ENCODE measurements at places on chromosomes 12 and 14.

GRCh38 chr14:103688441-103688840 lies 26.8 kb downstream of the XRCC3 start:
- DNase-seq: no peak

DNA sequence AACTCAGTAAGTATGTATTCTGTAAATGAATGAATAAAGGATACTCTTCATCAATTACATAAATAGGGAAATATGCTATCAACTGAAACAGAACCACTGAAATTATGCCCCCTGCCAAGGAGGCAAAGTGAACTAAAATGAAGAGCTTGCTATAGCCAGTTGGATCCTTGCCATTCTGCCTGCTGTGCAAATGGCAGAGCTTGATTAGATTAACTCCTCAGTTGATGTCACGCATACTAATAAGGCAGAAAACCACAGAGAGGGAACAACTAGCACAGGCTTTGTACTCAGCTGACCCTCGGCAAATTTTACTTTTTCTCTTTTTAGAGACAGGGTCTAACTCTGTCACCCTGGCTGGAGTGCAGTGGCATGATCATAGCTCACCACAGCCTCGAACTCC lies 36.7 kb upstream of the FERMT2 start:
- DNase-seq: no peak

- no peak for DNase-seq
These were observed 155.9 kb downstream of the SLC41A2 start for GRCh38 chr12:104802208-104802607.

DNA sequence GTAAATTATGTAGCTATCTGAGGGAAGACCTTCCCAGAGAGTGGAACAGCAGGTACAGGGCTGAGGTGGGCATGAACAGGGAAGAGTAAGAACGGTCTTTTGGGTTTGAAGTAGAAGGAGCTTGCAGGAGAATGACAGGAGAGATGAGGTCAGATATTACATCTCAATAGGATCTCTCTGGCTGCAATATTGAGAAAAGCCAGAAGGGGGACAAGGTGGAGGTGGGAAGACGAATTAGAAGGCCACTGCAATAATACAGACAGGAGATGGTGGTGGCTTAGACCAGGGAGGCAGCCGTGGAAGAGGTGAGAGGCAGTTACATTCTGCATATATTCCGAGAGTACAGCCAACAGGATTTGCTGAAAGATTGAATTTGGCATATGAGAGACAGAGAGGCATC lies 310.2 kb downstream of the APAF1 start:
- no peak for DNase-seq

DNA sequence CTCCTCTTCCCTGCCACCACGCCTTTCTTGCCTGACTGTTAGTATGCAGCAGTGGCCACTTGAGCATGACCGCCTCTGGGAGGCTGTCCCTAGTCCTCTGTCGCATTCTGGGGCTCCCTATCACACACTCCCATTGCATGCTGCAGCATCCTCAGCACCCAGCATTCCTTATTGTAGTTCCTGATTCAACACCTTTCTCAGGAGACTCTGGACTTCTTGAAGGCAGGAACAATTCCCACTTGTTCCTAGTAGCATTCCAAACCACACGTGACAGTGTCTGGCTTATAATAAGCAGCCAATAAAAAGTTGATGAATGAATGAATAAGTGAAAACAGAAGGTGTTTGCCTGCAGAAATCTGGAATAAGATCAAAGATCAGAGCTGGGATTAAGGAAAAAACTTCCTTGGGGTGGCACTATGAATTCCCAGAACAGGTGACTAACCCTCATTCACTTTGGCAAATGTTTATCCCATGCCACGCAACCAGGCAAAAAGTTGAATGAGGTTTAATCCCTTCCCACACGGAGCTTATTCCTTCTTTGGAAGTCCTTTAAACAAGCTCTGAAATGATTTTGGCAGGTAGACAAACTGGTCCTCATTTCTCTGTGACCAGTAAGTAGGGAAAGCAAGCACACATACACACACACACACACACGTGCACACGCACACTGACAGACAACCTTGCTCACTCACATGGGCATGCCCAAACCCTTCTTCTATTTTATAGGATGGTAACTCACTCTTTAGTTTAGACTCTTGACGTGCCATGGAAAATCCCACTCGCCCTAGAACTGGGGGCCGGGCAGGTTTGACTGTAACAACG lies 26.5 kb downstream of the NTF3 start:
- no peak for DNase-seq

DNA sequence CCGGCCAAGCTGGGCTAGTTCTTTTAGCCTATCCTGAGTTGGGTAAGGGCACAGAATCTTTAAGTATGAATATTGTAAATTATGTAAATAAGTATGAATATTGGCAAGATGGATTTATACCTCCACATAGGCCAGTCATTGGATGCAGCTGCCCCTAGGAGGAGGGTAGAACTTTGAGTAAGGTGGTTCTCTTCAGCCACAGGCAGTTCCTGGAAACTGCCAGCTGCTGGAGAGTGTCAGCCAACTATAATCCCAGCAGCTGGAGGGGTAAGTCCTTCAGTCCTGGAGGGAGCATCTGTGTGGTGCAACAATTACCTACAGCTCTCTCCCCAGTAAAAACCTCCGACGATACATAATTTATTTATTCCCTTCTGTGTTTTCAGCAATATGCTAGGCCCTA lies 65.8 kb upstream of the TMPO start:
- no peak for DNase-seq

- DNase-seq: no peak
These were observed 48.2 kb upstream of the BTG1 start for GRCh38 chr12:92193846-92194245.

GRCh38 chr12:119931402-119931801 lies 54.3 kb upstream of the CIT start:
- no peak for DNase-seq

GRCh38 chr14:67516676-67517075 lies 16.4 kb upstream of the PLEKHH1 start:
- DNase-seq: no peak

DNA sequence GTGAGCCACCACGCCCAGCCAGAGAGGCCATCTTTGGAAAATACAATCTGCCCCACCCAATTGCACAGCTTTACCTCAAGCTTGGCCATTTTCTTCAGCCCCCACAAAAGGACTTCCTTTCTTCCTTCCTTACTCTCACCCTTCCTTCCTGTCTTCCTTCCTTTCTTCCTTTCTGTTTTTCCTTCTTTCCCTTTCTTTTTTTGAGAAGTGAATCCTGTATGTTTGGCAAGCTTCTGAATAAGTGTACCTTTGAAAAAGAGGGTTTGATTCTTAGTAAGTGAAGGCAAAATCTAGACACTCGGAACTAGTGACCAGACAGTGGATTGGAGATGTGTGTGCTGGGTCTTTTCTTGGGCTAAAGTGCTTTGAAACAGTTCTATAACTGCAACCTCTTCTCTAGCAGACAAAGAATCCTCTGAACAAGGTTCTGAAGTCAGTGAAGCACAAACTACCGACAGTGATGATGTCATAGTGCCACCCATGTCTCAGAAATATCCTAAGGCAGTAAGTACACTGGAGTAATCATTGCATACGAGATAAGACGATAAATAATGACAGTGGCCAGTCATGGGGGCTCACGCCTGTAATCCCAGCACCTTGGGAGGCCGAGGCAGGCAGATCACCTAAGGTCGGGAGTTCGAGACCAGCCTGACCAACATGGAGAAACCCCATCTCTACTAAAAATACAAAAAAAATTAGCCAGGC lies 49.5 kb downstream of the SUPT16H start:
- DNase-seq: no peak

- DNase-seq: no peak
These were observed 74.0 kb downstream of the SNAPC1 start for GRCh38 chr14:61836184-61836583.

- DNase-seq: no peak
These were observed 131.4 kb downstream of the BBS10 start for GRCh38 chr12:76216585-76217472.

DNA sequence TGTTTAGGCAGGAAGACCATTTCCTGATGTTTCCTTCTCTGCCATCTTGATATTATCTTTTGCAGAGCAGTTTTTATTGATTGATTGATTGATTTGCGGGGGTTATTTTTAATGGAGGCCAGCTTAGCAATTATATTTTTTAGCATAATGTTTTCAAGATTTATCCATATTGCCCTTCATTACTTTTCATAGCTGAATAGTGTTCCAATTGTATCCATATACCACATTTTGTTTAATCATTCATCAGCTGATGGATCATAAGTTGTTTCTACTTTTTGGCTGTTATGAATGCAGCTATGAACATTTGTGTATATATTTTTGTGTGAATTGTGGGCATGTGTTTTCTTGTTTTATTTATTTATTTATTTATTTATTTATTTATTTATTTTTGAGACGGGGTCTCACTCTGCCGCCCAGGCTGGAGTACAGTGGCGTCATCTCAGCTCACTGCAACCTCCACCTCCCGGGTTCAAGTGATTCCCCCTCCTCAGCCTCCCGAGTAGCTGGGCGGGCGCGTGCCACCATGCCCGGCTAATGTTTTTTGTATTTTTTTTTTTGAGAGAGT lies 20.9 kb upstream of the RCOR1 start:
- no peak for DNase-seq

DNA sequence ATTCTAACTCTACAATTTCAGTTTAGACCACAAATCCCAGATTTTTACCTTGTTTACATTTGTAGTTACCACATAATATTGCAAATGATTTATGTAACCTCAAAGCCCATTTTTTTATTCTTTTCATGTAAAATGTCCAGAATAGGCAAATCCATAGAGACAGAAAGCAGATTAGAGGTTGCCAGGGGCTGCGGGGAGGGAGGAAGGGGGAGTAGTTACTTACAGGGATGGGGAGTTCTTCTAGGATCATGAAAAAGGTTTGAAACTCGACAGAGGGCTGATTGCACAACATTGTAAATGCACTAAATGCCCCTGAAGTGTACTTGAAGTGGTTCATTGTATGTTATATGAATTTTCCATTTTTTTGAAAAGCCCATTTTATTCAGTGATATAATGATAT lies 66.5 kb downstream of the PPP2R5C start:
- DNase-seq: no peak

- no peak for DNase-seq
These were observed 110.1 kb downstream of the DNAI7 start for GRCh38 chr12:25084816-25085215.

DNA sequence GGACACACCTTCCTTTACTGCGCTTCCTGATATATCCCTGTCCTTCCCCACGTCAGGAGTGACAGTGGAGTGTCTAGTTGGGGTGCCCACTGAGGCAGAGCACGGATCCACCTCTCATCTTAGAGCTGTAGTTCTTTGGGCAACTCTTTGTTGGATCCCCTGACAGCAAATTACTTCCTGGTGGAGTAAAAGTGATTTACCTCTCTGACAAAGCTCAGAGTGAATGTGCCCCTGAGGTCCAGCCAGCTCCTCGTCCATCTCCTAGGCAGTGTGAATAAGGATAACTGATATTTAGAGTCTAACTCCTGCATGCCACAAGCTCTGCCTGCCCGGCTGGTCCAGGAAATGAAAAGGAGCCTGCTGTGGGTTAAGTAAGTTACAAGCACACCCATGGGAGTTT lies 16.0 kb downstream of the AHSA1 start:
- DNase-seq: no peak

DNA sequence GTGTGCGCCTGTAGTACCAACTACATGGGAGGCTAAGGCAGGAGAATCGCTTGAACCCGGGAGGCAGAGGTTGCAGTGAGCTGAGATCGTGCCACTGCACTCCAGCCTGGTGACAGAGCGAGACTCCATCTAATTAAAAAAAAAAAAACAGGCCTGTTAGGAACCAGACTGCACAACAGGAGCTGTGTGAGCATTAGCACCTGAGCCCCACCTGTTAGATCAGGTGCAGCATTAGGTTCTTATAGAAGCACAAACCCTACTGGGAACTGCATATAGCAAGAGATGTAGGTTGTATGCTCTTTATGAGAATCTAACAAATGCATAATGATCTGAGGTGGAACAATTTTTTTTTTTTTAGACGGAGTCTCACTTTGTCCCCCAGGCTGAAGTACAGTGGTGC lies 8.6 kb downstream of the ATXN2 start:
- no peak for DNase-seq

GRCh38 chr14:68047906-68048305 lies 228.3 kb downstream of the RAD51B start:
- DNase-seq: no peak

DNA sequence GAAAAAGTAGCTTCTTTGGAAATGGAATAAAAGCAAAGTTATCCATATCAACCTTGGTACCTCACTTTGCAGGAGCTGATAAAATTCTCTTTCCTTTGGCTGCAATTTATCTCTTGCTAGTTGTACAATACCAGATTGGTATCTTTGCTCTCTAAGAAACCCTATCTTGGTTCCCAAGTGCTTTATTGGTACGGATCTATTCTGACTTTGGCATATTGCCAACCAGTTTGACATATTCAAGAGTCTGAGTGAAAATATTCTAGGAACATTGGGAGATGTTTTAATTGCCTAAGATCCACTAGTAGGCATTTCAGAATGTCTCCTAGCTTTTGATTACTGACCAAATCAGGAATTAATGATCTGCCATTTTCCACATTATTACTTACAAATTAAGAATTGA lies 167.2 kb upstream of the ATP2B1 start:
- DNase-seq: no peak

GRCh38 chr12:24595652-24596235 lies 353.2 kb downstream of the BCAT1 start:
- DNase-seq: no peak

- DNase-seq: no peak
These were observed 8.5 kb downstream of the ZFYVE21 start for GRCh38 chr14:103724116-103724515.

GRCh38 chr14:89382901-89383845 lies 33.9 kb downstream of the FOXN3 start:
- no peak for DNase-seq

DNA sequence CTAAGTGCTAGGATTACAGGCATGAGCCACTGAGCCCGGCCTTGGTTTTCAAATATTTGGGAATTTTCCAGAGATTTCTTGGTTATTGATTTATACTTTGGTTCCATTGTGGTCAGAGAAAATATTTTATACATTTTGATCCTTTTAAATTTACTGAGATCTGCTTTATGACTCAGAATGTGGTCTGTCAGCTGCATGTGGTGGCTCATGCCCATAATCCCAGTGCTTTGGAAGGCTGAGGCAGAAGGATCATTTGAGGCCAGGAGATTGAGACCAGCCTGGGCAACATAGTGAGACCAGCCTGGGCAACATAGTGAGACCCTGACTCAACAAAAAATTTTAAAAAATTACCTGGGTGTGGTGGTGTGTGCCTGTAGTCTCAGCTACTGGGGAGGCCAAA lies 49.8 kb downstream of the ADCK1 start:
- no peak for DNase-seq

- DNase-seq: no peak
These were observed 74.2 kb downstream of the PPM1H start for GRCh38 chr12:62860501-62861411.

DNA sequence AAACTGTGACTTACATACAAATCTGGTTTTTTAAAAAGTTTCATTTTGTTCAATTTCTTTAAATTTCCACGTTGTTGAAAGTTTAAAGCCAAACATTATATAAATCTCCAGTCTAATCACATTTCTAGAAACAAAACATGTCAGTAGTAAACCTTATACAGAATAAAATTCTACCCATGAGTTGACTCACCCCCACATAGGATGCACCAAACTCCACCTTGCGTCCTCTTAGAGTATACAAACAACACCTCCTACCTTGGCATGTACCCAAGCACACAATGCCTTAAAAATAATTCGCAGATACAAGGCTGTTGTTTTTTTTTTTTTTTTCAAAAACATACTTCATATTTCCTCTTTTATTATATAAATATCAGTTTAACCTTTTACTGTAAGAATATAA lies 3.3 kb downstream of the FBXL14 start:
- no peak for DNase-seq

All from stimulated activated CD8-positive, alpha-beta memory T cell treated with anti-CD3 and anti-CD28 coated beads, Interleukin-15, amount 100 ng/mL, for 48 hours (primary cell).